ENCODE measurements at places on chromosomes 5 and 9.

DNA sequence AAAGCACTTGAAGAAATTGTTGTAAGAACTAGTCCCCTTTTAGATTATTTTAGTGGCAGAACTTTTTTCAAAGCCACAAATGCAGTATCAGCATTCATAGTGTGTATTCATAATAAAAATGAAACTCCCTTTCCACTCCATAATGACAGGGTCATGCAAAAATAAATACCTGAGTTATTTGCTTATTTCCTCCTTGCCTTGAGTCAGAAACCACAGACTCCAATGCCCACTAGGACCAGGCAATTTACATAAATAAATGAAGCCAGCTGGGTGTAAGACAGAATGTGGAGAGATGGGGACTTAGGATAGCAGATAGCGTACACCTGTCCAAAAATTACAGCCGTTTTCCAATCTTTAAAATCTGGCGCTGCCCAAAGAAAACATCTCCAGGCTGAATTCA, 417.8 kb downstream of the TMEM161B start:
- no peak for DNase-seq

DNA sequence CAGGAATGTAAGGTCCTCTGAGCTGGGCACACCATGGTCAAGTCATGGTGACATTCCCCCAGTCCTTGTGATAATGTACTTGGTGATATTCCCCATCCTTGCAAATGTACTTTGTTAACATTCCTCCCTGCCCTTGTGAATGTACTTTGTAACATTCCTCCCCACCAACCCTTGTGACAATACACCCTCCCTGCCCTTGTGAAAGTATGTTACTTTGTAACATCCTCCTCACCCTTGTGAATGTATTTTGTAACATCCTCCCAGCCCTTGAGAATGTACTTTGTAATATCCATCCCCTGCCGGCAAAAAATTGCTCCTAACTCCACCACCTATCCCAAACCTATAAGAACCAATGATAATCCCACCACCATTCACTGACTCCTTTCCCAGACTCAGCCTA, 53.3 kb downstream of the RAPGEF6 start:
- DNase-seq = no peak

DNA sequence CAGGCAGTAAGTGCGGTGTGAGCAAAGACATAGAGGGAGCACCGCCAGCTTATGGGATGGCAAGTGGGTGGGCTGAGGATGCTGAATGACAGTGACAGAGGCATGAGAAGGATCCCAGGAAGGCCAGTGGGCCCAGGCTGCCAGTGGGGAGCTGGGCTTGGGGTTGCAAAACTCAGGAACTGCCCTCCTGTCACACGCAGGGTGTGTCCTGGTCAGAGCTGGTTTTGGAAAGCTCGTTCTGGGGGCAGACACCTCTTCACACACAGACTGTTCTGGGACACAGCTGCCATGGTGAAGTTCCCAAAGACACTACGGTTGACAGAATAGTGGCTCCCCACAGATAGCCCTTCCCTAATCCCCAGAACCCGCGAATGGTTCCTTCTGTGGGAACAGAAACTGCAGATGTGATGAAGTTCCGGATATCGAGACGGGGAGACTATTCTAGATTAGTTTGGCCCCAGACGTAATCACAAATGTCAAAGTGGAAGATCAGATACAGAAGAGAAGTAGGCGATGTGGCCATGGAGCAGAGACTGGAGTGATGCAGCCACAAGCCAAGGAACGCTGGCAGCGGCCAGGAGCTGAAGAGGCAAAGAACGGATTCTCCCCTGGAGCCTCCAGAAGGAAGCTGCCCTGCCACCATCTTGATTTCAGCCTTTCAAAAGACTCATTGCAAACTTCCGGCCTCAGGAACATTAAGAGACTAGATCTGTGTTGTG, 159.0 kb downstream of the COL23A1 start:
- DNase-seq = no peak

GRCh38 chr9:37030611-37030939, 3.5 kb downstream of the PAX5 start:
- no peak for DNase-seq

DNA sequence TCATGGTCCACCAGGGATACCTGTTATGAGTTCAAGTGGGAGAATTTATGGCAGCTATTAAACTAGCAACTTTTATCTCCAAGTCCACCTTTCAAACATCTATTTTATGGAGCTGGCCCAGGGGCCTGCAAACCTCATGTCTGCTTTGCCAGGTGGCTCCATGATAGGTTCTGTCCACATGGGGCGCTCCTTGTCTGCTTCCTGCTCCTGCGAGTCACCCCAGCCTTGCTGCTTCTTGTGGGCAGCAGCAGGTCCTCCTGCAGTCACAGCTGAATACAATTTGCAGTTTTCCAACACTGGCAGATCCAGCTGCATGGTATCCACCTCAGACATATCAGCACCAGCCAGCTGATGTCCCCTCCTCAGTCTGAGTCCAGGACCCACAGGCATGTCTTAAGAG, 39.6 kb upstream of the FRRS1L start:
- DNase-seq = no peak

GRCh38 chr5:1029945-1030625, 21.5 kb downstream of the NKD2 start:
- no peak for DNase-seq

DNA sequence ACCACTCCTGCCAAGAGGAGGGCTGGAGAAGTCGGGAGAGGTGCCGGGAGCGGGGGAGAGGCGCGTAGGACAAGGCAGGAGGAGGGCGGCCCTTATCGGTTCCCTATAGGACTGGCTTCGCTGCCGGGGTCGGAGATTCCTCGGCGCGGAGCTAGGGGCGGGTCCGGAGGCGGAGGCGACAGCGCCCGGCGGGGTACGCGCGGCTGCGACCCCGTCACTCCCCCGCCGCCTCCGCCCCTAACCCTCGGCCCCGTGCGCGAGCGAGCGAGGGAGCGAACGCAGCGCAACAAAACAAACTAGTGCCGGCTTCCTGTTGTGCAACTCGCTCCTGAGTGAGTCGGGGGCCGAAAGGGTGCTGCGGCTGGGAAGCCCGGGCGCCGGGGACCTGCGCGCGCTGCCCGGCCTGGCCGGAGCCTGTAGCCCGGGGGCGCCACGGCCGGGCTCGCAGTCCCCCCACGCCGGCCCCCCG, 2.0 kb downstream of the GLIS3 start:
- DNase-seq = peak; percentile 40

- no peak for DNase-seq
Measured at GRCh38 chr5:168746893-168747640, 167.9 kb upstream of the PANK3 start.

DNA sequence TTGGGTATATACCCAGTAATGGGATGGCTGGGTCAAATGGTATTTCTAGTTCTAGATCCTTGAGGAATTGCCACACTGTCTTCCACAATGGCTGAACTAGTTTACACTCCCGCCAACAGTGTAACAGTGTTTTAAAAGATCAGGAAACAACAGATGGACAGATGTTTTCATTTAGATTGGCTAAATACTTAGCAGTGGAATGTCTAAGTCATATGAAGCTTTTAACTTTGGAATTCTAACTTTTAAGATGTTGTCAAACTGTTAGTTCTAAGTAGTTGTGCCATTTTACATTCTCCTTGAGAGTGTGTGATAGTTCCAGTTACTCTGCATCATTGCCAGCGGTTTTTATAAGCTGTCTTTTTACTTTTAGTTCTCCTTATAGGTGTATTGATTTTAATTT, 688.8 kb downstream of the SEMA5A start:
- no peak for DNase-seq

DNA sequence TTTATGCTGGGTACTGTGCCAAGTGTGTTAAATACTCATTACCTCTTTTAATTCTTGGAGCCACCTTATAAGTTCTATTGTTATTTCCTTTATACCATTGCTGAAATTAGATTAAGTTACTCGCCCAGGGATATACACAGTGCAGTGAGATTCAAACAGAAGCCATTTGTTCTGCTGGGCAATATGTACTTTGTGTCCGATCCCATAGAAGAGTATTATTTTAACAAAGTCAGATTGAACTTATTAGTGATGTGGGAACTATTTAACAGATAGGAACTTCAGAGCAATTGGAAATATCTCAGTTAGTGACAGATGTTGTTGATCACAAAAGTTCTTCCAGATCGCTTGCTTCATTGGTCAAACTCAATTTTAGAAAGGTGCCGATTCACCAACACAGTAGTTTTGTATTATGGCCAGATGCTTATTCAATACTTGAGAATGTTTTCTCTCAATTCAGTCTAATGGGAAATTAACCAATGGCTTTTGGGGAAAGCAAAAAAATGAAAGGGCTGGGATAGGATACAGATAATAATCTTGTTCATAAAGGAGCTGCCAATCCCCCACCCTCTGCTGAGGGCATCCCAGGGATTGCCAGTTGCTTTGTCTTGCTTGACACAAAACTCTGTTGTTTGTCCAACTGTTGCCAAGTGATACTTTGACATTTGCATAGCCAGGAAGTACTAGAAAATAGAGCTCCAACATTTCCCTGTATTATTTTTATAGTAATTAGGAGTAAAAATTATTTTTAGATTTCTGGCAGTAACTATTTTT, 94.8 kb upstream of the SEMA6A start:
- DNase-seq = no peak

DNA sequence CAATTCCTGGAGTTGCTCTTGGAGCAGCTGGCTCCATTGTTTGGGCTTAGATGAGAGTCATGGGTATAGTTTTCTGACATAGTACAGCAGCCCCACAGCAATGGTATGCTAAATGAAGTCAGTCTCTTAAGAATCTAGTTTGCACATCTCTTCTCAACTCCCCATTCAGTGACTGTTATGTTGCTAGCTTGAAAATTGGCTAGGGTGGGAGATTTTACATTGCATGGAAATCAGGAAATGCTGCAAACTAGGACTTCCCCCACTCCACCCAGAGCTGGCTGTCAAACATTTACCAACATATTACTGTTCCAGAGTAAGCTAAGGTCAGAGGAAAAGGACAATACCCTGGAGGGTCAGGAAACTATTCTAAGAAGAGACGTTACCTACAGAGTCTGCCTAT, 17.6 kb upstream of the FCHO2 start:
- DNase-seq = no peak

DNA sequence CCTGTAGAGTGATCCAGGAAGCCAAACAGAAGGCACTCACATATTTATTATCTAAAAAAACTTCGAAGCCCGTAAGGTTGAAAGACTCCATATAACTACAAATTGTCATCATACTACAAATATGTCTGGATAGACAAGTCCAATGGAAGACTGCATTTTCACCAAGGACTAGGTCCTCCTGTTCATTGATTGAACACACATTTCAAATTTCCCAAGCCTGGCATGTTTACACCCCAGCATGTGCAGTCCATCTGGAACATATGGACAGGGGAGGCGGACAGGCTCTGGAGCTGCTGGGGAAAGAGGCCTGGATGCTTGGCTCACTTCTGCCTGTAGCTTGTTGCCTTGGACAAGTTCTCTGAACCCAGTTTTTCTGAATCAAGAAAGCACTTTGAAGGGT, 378.7 kb downstream of the ENC1 start:
- no peak for DNase-seq

DNA sequence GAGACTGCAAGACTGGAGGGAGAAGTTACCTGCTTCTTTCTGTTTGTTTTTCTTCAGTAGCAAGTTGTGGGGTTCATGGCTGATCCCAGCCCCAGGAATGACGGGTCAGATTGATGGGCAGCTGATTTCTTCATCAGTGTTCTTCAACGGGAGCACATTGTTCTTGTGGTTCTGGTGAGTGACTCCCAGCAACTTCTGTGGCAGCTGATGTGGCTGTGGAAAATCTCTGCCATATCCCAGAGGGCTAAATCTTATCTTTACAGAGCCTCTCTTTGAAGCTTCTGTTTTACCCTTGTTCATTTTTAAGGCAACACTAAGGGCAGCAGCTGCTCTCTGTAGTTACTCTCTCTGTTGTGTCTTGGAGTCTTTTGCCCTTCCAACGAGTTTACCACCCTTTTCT, 710.3 kb downstream of the PRELID2 start:
- DNase-seq = no peak

Data from stimulated activated CD4-positive, alpha-beta T cell treated with anti-CD3 and anti-CD28 coated beads, Interleukin-2, amount 100 ng/mL, for 24 hours (primary cell).